Thoracic aorta (tissue), 2 donors: ENCODE measurements at places on chromosomes 7 and 10. TPM values are rescaled to one million over a fixed set of nuclear protein-coding genes. Genes with fewer than 3 reads are reported as not detected.
A peak's percentile ranks its signal among the peaks of the same experiment; 100 is the strongest.

Gene AMZ1
- total RNA-seq, result 3.7 TPM

Gene CH25H
- total RNA-seq, result 2.7 TPM

DNA sequence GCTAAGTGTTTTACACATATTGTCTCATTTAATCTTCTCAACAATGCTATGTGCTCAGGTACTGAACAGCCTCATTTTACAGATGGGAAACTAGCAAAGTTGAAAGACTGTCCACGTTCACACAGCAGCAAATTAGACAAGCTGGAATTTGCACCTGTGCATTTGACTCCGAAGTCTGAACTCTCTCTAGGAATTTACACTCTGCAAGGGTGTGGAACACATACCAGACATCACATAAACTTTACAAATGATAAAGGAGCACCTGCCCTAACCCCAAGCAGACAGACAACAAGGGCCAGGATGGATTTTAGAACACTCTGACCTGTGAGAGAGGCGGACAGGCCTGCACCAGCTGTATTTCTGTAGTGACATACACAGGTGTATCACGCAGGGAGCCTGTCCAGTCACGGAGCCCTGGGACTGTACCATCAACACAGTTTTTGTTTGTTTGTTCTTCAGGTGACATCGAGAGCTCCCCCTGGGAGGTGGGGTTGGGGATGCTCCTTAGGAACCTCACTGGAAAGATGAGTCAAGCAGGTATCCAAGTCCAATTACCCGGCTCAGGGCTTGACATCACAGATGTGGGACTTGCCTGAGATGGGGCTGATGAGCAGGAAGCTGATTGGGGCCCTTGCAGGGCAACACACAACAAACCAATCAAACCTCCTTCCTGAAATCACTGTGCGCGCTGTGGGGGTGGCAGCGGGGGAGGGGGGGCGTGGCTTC is 31.0 kb downstream of the MKI67 start:
- H3K4me3 ChIP-seq, result no peak overlapping the region
- no peak overlapping the region for H3K27ac ChIP-seq
- H3K27me3 ChIP-seq, result no peaks in the 10 kb centered on the region
- no peak for DNase-seq
- no peaks in the 10 kb centered on the region for H3K36me3 ChIP-seq
- H3K4me1 ChIP-seq, result no peaks in the 10 kb centered on the region

- H3K27me3 ChIP-seq, result no peaks in the 10 kb centered on the region
- no peak overlapping the region for H3K27ac ChIP-seq
- no peaks in the 10 kb centered on the region for H3K36me3 ChIP-seq
- no peak for DNase-seq
Observed at GRCh38 chr10:23275355-23275754, 69.2 kb downstream of the C10orf67 start.

DNA sequence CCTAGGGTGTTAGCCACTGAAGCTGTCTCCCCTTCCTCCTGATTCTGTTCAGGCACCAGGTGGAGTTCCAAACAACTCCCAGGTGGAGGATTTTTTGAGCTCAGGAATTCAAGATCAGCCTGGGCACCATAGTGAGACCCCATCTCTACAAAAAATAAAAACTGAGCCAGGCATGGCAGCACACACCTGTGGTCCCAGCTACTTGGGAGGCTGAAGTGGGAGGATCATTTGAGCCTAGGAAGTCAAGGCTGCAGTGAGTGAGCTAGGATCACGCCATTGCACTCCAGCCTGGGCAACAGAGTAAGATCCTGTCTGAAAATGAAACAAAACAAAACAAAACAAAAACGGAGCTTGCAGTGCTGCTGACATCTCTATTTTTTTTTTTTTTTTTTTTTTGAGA is 128.8 kb upstream of the CALN1 start:
- no peak for DNase-seq
- no peaks in the 10 kb centered on the region for H3K27me3 ChIP-seq
- no peak overlapping the region for H3K27ac ChIP-seq
- no peak overlapping the region for H3K4me3 ChIP-seq
- no peaks in the 10 kb centered on the region for H3K4me1 ChIP-seq

Gene OPN1SW
- not detected for total RNA-seq

Gene CRYGN
- total RNA-seq, result not detected

Gene ANKRD61
- not detected for total RNA-seq

DNA sequence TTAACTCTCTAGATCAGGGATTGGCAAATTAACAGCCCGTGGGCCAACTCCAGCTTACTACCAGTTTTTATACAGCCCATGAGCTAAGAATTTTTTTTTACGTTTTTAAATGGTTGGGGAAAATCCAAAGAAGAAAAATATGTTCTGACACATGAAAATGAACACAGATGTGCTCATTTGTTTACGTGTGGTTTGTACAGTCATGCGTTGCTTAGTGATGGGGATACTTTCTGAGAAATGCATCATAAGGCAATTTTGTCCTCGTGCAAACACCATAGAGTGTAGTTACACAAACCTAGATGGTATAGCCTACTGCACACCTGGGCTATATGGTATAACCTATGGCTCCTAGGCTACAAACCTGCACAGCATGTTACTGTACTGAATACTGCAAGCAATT is 8.3 kb upstream of the SMKR1 start:
- H3K4me3 ChIP-seq, result no peak overlapping the region
- no peak overlapping the region for H3K27ac ChIP-seq
- H3K27me3 ChIP-seq, result no peaks in the 10 kb centered on the region

- no peak overlapping the region for H3K4me3 ChIP-seq
- H3K27me3 ChIP-seq, result no peaks in the 10 kb centered on the region
- no peak overlapping the region for H3K27ac ChIP-seq
- DNase-seq, result no peak
- no peaks in the 10 kb centered on the region for H3K36me3 ChIP-seq
- peaks cover 16% of the 10 kb centered on the region for H3K4me1 ChIP-seq
Observed at GRCh38 chr7:94971051-94971867, 63.9 kb downstream of the PPP1R9A start.

Gene PDZD7
- 1.1 TPM for total RNA-seq

GRCh38 chr10:51619365-51619764 is 80.0 kb downstream of the CSTF2T start:
- DNase-seq, result no peak
- no peak overlapping the region for H3K4me3 ChIP-seq
- H3K27me3 ChIP-seq, result no peaks in the 10 kb centered on the region
- H3K36me3 ChIP-seq, result no peaks in the 10 kb centered on the region

Gene SFR1
- total RNA-seq, result 7.4 TPM

GRCh38 chr7:156942708-156943090 is 6.8 kb upstream of the NOM1 start:
- no peaks in the 10 kb centered on the region for H3K27me3 ChIP-seq
- no peak overlapping the region for H3K27ac ChIP-seq
- peak overlapping the region; percentile 35 for H3K4me3 ChIP-seq
- no peaks in the 10 kb centered on the region for H3K36me3 ChIP-seq
- no peak for DNase-seq

Gene MEIG1
- total RNA-seq, result not detected

DNA sequence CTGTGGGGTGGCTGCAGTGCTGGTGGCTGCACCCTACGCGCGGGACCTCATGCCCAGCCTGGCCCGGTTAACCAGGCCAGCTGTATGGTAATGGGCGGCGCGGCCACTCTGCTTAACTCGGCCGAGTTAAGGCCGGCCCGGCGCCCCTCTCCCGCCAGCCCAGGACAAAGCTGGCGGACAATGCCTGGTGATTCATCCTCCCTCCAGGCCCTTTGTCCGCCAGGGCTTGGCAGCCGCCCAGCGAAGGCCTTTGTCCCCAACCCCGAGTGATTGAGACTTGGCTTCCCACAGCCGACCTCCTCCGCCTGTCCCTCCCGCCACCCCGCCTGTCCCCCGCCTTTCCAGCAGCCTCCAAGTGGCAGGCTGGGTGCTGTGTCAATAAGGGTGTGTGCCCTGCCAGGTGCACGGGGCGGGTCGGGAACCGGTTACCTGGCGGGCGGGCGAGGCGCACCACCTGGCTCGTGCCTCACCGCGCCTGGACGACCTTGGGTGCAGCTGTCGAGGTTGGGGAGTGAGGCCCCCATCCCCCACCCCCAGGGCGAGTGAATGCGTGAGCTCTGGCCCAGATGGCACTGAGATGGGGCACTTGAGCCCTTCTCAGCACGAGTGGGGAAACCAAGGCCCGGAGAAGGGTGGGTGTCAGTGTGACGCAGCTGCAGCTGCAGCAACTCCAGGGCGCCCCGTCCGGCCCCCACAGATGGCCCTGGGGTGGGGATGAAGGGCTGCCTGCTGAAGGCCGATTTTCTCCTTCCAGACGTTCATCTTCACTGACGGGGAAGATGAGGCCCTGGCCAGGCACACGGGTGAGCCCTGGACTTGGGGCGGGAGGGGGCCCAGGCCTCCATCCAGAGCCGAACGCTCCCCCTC is 4.6 kb downstream of the LFNG start:
- H3K4me3 ChIP-seq, result peak overlapping the region; percentile 66
- DNase-seq, result no peak
- no peaks in the 10 kb centered on the region for H3K36me3 ChIP-seq
- no peak overlapping the region for H3K27ac ChIP-seq
- H3K27me3 ChIP-seq, result no peaks in the 10 kb centered on the region

Gene ANK3
- total RNA-seq, result 126 TPM

- no peak overlapping the region for H3K4me3 ChIP-seq
- no peak for DNase-seq
- no peaks in the 10 kb centered on the region for H3K36me3 ChIP-seq
Observed at GRCh38 chr10:129277084-129277483, 190.0 kb upstream of the MGMT start.

Gene CD36
- 68.6 TPM for total RNA-seq

- no peaks in the 10 kb centered on the region for H3K27me3 ChIP-seq
- H3K4me3 ChIP-seq, result no peak overlapping the region
- no peak overlapping the region for H3K27ac ChIP-seq
- no peak for DNase-seq
- H3K36me3 ChIP-seq, result no peaks in the 10 kb centered on the region
- H3K4me1 ChIP-seq, result no peaks in the 10 kb centered on the region
Observed at GRCh38 chr7:33592718-33593117, 312.6 kb upstream of the BMPER start.

GRCh38 chr10:115046686-115047236 is 46.4 kb upstream of the ATRNL1 start:
- no peak overlapping the region for H3K27ac ChIP-seq
- H3K4me1 ChIP-seq, result no peaks in the 10 kb centered on the region
- H3K4me3 ChIP-seq, result no peak overlapping the region
- no peaks in the 10 kb centered on the region for H3K27me3 ChIP-seq
- DNase-seq, result no peak

GRCh38 chr7:157943561-157943960 is 606.8 kb downstream of the DNAJB6 start:
- no peaks in the 10 kb centered on the region for H3K4me1 ChIP-seq
- H3K4me3 ChIP-seq, result no peak overlapping the region
- no peaks in the 10 kb centered on the region for H3K36me3 ChIP-seq
- DNase-seq, result no peak
- H3K27ac ChIP-seq, result no peak overlapping the region
